HT1080 (cell line): ENCODE measurements at places on chromosomes 12 and 14.

GRCh38 chr14:65045006-65045405 is 57.3 kb downstream of the MAX start:
- DNase-seq = no peak

GRCh38 chr12:42277396-42278127 is 39.5 kb upstream of the YAF2 start:
- no peak for DNase-seq

GRCh38 chr14:68810173-68811153 is 17.6 kb upstream of the ZFP36L1 start:
- no peak for DNase-seq

GRCh38 chr12:98262902-98263301 is 252.5 kb upstream of the TMPO start:
- DNase-seq = no peak

DNA sequence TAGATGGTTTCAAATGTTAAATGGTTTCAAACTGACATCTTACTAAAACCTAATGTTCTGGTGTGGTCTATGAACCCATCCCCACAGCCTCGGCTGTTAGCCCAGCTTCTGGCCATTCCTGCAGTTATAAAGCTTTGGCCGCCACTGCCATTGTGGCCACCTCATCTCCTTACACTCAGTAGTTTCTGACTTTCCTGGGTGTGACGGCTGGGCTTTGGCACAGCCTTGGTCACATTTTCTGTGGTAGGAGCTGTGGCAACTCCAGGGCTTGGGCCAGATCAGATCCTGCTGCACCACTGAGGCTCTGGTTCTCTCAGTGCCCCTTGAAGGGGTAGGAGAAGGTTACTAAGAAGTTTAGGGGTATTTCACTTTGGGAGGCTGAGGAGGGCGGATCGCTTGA is 84.2 kb upstream of the STXBP6 start:
- no peak for DNase-seq

DNA sequence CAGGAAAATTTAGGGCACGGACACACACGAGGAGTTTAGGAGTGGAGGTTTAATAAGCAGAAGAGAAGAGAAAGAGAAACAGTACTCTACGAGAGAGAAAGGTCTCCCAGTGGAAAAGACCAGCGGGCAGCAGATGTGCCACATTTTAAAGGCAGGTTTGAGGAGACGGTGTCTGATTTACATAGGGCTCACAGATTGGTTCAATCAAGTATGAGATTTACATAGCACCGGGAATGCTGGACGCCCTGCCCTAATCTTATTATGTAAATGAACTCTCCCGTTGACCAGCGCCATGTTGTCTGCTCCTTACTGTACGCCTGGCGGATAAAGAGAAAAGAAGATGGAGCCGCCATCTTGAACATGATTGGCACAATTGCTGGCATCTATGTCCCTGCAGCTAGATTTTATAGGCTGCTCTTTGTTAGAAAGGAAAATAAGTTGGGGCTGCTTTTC is 17.9 kb downstream of the NFKBIA start:
- no peak for DNase-seq

- DNase-seq = no peak
Observed at GRCh38 chr12:85923767-85924331, 49.8 kb downstream of the NTS start.

DNA sequence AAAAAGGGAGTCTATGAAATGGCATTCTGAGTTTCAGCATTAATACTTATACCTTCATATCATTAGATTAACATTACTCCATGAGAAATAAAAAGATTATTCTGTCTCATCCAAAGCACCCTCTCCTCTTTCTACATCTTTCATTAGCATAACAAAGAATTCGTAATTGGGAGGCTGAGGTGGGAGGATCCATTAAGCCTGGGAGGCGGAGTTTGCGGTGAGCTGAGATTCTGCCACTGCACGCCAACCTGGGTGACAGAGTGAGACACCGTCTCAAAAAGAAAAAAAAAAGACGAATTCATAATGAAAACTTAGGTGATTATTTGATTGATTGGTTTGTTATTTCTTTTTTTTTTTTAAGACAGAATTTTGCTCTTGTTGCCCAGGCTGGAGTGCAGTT is 1.8 kb upstream of the CDK17 start:
- no peak for DNase-seq

GRCh38 chr14:50953502-50953901 is 9.2 kb upstream of the PYGL start:
- DNase-seq = no peak

- DNase-seq = no peak
Observed at GRCh38 chr12:118188690-118189371, 52.9 kb downstream of the PEBP1 start.

- DNase-seq = no peak
Observed at GRCh38 chr12:127146991-127147718, 1119.8 kb upstream of the TMEM132C start.

- no peak for DNase-seq
Observed at GRCh38 chr12:96213869-96214268, 19.7 kb downstream of the ELK3 start.

DNA sequence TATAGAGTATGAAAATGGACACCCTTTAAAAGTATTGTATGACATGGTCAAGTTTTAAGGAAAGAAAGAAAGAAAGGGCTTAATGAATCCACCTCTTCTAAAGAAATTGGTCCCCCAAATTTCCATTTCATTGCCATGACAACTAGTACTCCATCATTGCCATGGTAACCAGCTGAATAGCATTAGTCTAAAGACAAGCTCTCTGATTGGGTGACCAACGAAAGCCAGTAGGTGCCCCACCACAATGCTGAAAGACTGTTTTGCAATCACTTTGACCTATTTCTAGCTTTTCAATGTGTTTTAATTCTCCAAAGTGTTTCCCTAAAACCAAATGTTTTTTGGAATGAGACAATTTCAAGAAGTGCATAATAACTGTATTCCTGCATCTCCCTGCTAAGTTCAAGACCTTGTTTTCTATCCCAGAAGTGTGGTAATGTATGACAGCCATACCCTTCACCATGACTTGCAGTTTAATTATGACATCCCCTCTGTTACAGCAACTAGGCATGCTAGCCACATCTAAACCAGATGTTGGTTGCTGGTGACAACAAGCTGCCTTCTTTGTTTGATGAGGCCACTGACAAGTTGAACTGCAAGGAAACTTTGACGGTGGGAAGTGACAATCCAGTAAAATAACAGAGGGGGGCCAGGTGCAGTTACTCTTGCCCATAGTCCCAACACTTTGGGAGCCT is 46.7 kb downstream of the KICS2 start:
- no peak for DNase-seq

- DNase-seq = peak; percentile 28
Observed at GRCh38 chr14:77782202-77782601, 17.7 kb upstream of the ADCK1 start.

DNA sequence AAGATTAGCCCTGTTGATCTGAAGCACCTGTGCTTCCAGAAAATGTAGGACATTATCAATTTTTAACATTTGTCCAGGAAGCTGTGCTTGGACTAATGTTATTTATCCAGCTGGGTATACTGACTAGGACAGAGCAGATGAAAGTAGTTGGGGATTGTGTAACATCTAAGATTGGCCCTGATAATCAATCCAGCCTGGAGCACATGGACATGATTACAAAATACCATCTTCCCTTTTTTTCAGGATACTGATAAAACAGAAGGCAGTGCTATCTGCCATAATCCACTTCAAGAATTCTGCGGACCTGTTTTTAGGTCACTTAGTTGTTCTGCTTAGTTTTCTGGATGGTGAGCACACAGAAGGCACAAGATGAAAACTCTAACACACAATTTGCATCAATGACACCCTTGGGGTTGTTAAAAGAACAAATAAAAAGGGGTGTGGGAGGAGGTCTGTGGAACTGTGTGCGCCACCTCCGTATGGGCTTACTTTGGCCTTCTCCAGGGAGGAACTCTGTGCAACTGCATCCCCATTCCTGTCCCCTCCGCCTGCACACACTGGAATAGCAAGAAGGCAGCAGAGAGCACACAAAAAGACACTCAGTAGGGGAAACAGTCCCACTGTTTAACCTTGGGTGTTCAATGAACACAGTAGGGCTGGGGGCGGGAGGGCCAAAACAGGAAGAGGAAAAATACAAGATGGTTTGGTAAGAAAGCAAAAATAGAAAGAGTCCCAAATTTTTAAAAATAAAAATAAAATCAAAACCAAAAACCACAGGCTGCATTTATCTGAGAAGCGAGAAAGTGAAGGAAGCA is 31.1 kb upstream of the DUSP6 start:
- no peak for DNase-seq

DNA sequence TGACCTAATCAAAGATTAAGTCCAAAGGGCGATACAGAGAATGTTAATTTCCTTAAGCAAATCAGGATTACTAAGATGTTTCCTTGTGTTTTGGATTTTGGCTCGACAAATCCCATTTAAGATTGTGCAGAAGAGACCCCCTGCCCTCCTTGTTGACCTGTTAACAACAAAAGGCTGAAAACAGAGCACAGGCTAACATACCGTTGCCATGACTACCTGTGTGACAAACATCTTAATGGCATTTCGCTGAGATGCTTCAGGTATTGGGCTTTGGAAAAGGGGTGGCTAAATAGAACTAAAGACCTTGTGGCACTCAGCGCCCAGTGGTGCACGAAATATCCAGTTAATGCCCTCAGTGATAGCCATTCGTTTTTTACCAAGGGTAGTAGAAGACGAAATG is 1532.3 kb upstream of the TMEM132C start:
- no peak for DNase-seq

GRCh38 chr14:54662491-54663133 is 95.7 kb downstream of the SAMD4A start:
- no peak for DNase-seq

- DNase-seq = no peak
Observed at GRCh38 chr12:111121840-111122239, 201.5 kb upstream of the MYL2 start.

GRCh38 chr12:105234197-105234596 is 1.8 kb downstream of the APPL2 start:
- DNase-seq = no peak

DNA sequence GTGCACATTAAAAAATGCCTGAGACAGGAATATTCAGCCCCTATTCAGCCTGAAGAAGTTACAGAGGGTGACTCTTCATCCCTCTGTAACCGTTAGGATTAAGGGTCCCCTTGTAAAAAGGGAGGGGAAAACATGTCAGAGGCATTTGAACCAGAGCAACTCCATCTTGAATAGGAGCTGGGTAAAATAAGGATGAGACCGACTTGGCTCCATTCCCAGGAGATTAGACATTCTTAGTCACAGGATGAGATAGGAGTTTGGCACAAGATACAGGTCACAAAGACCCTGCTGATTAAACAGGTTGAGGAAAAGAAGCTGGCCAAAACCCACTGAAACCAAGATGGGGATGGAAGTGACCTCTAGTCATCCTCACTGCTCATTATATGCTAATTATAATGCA is 19.9 kb upstream of the MDM1 start:
- DNase-seq = peak; percentile 65

- peak; percentile 33 for DNase-seq
Observed at GRCh38 chr12:117047810-117048584, 51.2 kb downstream of the TESC start.

DNA sequence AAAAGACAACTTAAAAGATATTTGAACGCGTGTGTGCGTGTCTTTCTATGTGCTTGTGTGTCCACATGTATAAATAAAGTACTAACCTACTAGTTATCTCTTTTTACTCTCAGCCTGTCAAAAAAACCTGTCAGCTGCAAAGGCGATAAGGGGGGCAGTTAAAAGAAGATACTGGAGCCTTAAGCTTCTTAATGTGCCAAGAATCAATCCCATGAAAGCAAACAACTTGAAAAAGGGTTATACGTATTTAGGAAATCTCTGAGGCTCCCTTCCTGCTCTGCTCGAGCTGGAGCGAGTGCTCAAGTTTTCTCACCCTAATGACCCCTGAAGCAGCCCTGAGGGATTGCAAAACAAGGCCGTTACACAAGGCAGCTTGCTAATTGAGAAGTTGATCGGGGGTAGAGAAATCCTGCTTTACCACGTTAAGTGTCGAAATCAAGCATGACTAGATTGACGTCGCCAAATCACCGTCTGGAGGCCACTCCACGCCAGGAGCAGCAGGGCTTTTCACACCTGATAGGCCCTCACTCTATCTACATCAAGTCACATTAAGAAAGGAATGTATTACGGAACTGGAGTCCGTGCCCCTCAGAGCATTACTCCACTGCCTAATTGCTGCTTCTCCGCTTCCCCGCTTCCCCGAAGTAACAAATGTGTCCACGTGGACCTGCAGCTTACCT is 32.4 kb downstream of the LMO3 start:
- DNase-seq = no peak

DNA sequence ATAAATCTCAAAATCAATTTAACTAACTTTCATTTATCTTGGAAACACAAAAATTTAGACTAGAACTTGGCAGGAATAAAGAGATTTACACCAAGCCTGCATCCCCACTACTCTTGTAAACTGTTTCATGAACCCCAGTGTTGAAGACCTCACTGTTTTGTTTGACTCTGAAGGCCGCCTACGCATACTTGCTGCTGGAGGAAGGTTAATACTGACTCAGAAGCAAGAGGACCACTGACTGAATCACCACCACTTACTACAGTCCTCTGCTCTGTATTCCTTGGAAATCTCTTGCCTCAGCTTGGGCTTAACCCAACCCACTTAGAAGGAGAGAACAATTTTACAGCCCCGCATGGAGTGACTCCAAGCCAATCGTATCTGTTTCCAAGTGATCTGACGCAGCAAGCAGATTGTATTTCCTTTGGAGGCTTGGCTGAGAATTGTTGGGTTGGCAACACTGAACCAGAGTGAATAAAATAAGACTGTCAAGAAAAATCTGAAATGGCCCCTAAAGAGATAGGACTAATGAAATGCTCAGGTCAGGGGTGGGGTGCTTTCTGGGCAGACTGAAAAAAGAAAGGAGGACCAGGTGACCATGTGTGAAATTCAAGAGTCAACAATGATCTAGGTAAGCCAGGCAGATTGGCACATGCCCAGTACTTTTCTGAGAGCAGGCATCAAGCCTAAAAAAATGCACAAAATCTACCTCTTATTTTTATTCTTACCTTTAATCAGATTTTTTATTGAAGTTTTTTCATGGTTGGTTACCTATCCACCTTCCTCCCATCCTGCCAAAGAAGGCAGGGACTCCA is 248.6 kb downstream of the ZFP36L1 start:
- DNase-seq = peak; percentile 97

DNA sequence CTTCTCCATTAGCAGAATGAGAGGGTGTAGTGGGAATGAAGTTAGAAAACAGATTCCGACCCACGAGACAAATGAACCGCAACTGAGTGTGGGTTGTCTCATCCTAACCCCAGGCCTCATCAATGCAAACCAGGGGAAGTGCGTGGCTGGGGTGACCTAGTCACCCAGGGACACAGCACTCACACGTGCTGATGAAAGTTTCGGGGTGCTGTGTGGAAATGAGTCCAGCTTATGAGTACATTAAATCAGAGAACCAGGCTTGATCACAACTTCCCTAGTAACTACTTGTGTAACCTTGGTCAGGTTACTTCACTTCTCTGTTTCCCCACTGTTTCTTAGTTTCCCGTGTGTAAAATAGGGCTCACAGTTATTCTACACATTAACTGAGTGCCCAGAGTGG is 95.4 kb upstream of the CDKN3 start:
- no peak for DNase-seq
